ENCODE measurements at places on chromosomes 12 and 14. TPM values are rescaled to one million over a fixed set of nuclear protein-coding genes. Genes with fewer than 3 reads are reported as not detected.
A peak's percentile ranks its signal among the peaks of the same experiment; 100 is the strongest.

Gene TAS2R14
- total RNA-seq = 0.55 TPM

Gene PPHLN1
- 76.3 TPM for total RNA-seq

Gene MYH7
- not detected for total RNA-seq

Gene HAL
- 0.09 TPM for total RNA-seq

Gene FERMT2
- total RNA-seq = 0.93 TPM

GRCh38 chr14:24381363-24382063 is 13.5 kb downstream of the NFATC4 start:
- DNase-seq = no peak

DNA sequence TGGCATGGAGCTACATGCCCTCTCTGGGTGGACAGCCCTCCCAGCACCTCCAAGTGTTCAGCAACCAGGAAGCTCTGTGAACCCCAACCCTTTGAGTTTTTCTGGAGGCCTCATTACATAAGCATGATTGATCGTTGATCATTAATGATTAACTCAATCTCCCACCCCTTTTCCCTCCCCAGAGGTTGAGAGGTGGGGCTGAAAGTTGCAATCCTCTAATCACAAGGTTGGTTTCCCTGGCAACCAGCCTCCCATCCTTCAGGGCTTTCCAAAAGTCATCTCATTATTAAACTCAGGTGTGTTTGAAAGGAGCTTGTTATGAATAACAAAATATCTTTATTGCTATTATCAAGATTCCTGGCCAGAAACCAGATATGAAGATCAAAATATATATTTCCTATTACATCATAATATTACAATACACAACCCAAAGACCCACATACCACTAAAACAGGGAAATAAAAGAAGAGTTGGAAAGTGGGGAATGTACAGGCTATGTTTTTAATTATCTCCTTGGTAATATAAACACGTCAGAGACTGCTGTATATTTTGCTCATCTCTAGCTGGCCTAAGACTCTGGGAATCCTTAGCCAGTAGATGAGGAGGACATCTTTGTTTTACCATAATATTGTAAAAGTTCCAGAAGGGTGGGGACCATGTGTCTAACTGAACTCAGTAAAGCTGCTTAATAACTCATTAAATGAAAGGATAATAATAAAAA is 73.6 kb downstream of the SSPN start:
- DNase-seq = no peak

GRCh38 chr12:6884539-6884938 is 11.4 kb upstream of the SPSB2 start:
- no peak for DNase-seq

- DNase-seq = no peak
Measured at GRCh38 chr12:48863291-48863690, 2.4 kb downstream of the RND1 start.

DNA sequence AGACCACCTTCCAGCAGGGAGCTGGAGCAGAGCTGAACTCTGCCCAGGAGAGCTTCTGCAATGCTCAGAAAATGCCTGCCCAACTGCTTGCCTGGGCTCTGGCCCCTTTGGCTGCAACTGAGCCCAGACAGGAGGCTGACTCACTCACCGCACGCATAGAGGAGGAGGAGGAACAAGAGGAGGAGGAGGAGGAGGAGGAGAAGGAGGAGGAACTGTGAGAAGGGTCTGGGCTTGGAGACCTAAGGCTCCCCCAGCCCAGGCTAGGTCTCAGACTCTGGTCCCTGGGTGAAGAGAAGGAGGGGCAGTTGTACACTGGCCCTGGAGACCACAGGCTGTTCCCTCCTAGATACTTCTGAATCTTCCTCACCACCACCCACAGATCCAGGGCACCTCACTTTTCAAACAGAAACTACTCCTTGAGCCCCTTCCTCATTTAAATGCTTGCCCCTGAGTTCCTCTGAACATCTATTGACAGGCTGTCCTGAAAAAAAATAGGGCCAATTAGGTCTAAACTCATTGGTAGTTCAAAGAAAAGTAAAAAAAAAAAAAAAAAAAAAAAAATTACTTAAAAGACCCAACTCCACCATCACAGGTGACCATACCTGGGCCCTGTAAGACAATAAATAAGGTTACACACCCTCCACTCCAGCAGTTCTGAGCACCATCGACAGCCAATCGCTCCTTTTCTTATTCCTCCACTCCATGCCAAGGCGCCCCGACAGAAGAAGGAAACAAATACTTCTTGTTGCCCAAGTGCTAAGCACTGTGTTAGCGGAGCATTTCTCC is 674 bp downstream of the VDR start:
- peak; percentile 51 for DNase-seq

- DNase-seq = no peak
Measured at GRCh38 chr12:83954956-83955601, 957.5 kb downstream of the SLC6A15 start.

GRCh38 chr12:65830305-65830704 is 6.0 kb downstream of the HMGA2 start:
- no peak for DNase-seq

All from CD8-positive, alpha-beta memory T cell (primary cell).